Omental fat pad (tissue), 4 donors: ENCODE measurements at places on chromosomes 2 and 18. TPM values are rescaled to one million over a fixed set of nuclear protein-coding genes. Genes with fewer than 3 reads are reported as not detected.
A peak's percentile ranks its signal among the peaks of the same experiment; 100 is the strongest.

The UGT1A8 gene
- not detected for total RNA-seq

GRCh38 chr18:23422751-23423418 is 30.2 kb upstream of the RIOK3 start:
- DNase-seq = peak; percentile 32

The CRACDL gene
- 5.7 TPM for total RNA-seq

GRCh38 chr2:74602586-74603281 is 45.4 kb downstream of the M1AP start:
- DNase-seq = no peak

DNA sequence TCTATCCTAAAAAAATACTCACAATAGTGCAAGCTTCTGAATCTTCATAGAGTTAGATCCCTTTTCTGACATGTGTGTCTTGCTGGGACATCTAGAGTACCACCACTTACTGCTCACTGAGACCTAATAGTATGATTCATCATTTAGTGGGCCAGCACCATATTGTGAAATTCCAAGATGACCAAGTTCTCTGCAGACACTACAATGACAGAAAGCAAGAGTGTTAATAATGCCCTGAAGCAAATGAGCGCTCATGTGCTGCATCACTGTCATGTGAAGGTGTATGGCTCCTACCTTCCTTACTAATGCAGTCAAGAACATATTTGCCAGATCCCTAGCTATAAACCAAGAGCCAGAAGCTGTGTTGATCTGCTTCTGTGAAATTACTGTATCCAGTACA is 606.2 kb upstream of the NXPH2 start:
- DNase-seq = no peak

The AGXT gene
- not detected for total RNA-seq

- DNase-seq = no peak
Measured at GRCh38 chr2:85433511-85434089, 15.1 kb downstream of the SH2D6 start.

- DNase-seq = no peak
Measured at GRCh38 chr2:129801575-129801974, 177.9 kb upstream of the RAB6C start.

DNA sequence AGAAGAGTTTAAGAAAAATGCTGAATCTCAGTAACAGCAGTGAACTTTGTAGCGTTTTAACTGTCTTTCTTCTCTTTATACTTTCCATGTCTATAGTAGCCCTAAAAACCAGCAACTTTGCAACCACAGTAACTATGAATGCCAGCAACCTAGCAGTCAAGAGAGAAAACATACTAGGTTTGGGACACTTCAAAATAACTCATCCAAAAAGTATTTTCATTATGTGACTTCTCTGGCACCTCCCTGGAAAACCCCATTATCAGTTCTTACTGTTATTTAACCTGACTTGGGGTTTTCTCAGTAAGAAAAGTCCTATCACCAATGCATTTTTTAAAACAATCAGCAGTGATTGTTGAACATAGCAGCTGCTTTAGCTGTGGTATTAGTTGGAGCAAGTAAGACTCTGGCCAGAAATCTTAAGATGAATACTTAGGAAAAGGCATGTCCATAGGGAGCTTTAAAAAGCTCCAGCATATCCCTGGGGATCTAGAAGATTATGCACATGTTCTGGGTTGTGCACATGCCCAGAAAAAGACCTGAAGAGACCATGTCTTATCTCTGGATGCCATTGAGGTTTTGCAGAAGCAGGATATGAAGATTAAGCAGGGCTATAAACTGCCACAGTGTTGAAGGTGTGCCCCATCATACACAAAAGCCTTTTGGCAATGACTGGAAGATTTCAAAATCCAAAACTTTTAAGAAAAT is 411.3 kb downstream of the CMPK2 start:
- no peak for DNase-seq
